ENCODE measurements at places on chromosomes 1 and 21. TPM values are rescaled to one million over a fixed set of nuclear protein-coding genes. Genes with fewer than 3 reads are reported as not detected.

REN gene
- total RNA-seq, result 0.28 TPM

CLDN17 gene
- not detected for total RNA-seq

FNDC10 gene
- total RNA-seq, result 0.92 TPM

LRRN2 gene
- 0.28 TPM for total RNA-seq

LCE2D gene
- total RNA-seq, result not detected

MFSD2A gene
- total RNA-seq, result 5.0 TPM

ATP6V1G3 gene
- total RNA-seq, result not detected

SSU72 gene
- total RNA-seq, result 77.1 TPM

TDRD10 gene
- total RNA-seq, result not detected

CRNN gene
- total RNA-seq, result not detected

TMEM54 gene
- 29.4 TPM for total RNA-seq

WDR26 gene
- total RNA-seq, result 52.5 TPM

RBM11 gene
- not detected for total RNA-seq

NPPA gene
- total RNA-seq, result not detected

ZNF683 gene
- not detected for total RNA-seq

ERICH3 gene
- not detected for total RNA-seq

SRGAP2 gene
- 35.0 TPM for total RNA-seq

SPRR2G gene
- not detected for total RNA-seq

JTB gene
- 130 TPM for total RNA-seq

CORT gene
- total RNA-seq, result 0.28 TPM

PLA2G2F gene
- total RNA-seq, result not detected

CYP4A11 gene
- not detected for total RNA-seq

PCP4 gene
- total RNA-seq, result not detected

VHLL gene
- total RNA-seq, result 0.28 TPM

PTPN7 gene
- total RNA-seq, result not detected

HMGCS2 gene
- total RNA-seq, result under 0.01 TPM

ATP1B1 gene
- total RNA-seq, result 5.0 TPM

RNPC3 gene
- total RNA-seq, result 3.2 TPM

LORICRIN gene
- not detected for total RNA-seq

POU3F1 gene
- total RNA-seq, result not detected

MCOLN2 gene
- 3.1 TPM for total RNA-seq

CAPZA1 gene
- 214 TPM for total RNA-seq

Measured in smooth muscle cell of bladder (primary cell).